Natural killer cell treated with Interleukin-12 subunit alpha and Interleukin-12 subunit beta and Interleukin-15 and Interleukin-18, amount 100 ng/mL, for 72 hours (primary cell): ENCODE measurements at places on chromosomes 3 and 15. TPM values are rescaled to one million over a fixed set of nuclear protein-coding genes. Genes with fewer than 3 reads are reported as not detected.

SLC24A5 gene
- total RNA-seq = not detected

ZNF639 gene
- 34.2 TPM for total RNA-seq

AHSG gene
- not detected for total RNA-seq

NPAP1 gene
- total RNA-seq = not detected

- no peak for DNase-seq
- no peaks in the 10 kb centered on the region for H3K4me1 ChIP-seq
- H3K36me3 ChIP-seq = no peaks in the 10 kb centered on the region
- H3K27ac ChIP-seq = no peak overlapping the region
- H3K4me3 ChIP-seq = no peak overlapping the region
- peaks cover 27% of the 10 kb centered on the region for H3K27me3 ChIP-seq
These were observed 5.7 kb downstream of the ESYT3 start for GRCh38 chr3:138440121-138440521.

- no peak overlapping the region for H3K27ac ChIP-seq
- no peak overlapping the region for H3K4me3 ChIP-seq
- H3K27me3 ChIP-seq = no peaks in the 10 kb centered on the region
- no peaks in the 10 kb centered on the region for H3K36me3 ChIP-seq
These were observed 17.0 kb upstream of the ARID3B start for GRCh38 chr15:74523982-74524381.

DNA sequence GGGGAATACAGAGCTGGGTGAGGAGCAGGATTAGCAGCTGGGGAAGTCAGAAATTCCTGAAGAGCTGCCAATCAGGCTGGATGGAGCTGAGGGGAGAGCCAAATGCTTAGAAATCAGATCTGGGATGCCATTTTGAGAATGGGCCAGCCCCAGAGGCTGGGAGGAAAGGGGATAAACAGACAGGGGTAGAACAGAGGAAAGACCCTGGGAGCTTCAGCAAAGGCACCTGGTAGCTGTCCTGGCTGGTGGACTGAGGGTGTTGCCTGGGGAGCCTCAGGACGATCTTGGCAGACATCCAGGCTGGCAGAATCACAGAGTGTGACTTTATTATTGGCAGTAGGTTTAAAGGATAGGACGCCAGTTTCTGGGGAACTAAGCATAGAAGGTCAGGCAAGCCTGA, 97.8 kb downstream of the SQOR start:
- H3K36me3 ChIP-seq = no peaks in the 10 kb centered on the region
- peaks cover 41% of the 10 kb centered on the region for H3K27me3 ChIP-seq
- no peak overlapping the region for H3K4me3 ChIP-seq
- DNase-seq = no peak

GRCh38 chr15:96544162-96544756, 213.8 kb downstream of the NR2F2 start:
- H3K4me1 ChIP-seq = no peaks in the 10 kb centered on the region
- DNase-seq = no peak
- no peaks in the 10 kb centered on the region for H3K36me3 ChIP-seq
- peaks cover 2% of the 10 kb centered on the region for H3K27me3 ChIP-seq
- no peak overlapping the region for H3K27ac ChIP-seq

DNA sequence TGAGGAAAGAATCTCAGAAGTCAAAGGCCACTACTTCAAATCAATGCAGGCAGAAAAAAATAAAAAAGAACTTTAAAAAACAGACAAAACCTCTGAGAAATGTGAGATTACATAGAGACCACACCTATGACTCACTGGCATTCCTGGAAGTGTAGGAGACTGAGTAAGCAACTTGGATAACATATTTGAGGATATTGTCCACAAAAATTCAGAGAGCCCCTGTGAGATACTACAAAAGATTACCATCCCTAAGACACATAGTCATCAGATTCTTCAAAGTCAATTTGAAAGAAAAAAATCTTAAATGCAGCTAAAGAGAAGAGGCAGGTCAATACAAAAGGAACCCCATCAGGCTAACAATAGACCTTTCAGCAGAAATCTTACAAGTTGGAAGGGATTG, 887.3 kb downstream of the NTRK3 start:
- no peaks in the 10 kb centered on the region for H3K4me1 ChIP-seq
- no peak overlapping the region for H3K27ac ChIP-seq
- no peaks in the 10 kb centered on the region for H3K27me3 ChIP-seq
- DNase-seq = no peak

DNA sequence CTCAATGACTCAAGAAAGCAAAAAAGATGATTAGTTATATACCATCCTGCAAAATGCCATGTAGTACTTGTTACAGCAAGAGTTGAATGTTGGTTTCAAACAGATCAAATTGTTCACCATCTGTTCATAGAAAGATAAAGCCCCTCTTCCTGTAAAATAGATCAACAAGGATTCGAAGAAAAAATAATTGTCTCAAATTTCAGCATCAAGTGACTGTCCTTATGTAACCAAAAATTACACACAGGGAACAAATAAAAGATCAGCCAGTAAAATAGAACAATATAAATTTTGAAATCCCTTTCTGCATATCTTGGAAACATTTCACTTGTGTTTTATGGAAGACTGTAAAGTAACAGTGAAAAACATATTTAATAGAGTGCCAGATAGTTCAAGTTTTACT, 165.1 kb upstream of the STAC start:
- H3K27me3 ChIP-seq = no peaks in the 10 kb centered on the region
- no peak overlapping the region for H3K4me3 ChIP-seq
- H3K27ac ChIP-seq = no peak overlapping the region
- DNase-seq = no peak
- no peaks in the 10 kb centered on the region for H3K36me3 ChIP-seq
- H3K4me1 ChIP-seq = no peaks in the 10 kb centered on the region
